ENCODE measurements at places on chromosomes 11 and 22.

DNA sequence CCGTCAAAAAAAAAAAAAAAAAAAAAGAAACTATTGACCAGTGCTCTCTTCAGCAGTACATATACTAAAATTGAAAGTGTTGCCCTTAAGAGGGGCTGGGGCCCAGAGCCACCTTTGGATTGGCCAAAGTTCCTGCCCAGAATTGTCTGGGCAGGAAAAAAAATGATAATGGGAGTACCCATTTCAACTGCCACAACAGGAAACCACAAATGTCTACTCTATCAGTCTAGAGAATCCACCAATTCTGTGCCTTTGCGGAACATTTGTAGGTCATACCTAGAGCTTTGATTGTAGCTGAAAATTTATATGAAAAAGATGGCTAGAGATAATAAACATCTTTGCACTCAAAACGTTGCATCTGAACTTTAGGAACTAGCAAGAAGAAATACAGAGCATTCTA, 69.4 kb downstream of the FAM76B start:
- DNase-seq, result no peak

DNA sequence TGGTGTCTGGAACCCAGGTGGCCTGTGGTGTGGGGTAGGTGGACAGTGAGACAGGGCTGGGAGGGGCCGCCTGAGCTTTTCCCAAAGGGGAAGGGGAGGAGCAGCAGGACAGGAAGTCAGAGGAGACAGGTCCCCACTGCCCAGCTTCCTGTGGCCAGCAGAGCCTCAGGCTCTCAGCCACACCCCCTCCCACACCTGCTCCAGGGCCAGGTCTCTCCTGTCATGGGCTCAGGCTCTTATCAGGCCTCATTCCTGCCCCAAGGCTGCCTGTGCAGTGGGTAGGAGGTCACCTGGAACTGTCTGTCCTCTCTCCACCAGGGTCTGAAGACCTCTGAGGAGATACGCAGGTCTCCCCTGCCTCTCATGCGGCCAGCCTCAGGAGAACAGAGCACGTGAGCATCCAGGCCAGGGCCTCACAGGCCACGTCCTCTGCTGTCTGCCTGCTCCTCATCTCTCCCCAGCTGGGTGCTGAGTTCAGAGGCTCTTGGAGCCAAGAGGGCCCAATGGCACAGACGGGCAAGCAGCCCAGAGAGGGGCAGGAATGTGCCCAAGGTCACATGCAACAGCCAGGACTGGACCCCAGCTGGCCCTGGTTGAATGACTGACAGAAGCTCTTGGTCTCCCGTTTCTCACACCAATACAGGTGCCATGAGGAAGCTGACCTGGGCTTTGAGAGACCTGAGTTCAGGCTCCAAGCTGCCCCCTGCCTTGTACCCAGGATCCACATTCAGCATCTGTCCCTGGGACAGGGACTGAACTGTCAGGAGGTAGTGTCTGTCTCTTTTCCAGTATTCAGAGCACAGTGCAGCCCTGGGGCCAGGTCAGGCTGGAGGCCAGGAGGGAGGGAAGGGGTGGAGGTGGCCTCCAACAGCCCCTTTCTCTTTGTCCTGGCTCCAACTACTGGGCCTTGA, 16.7 kb downstream of the STARD10 start:
- no peak for DNase-seq

GRCh38 chr11:82003671-82004515, 729.8 kb downstream of the FAM181B start:
- DNase-seq, result no peak

- no peak for DNase-seq
Measured at GRCh38 chr11:123183391-123184099, 11.5 kb downstream of the CLMP start.

DNA sequence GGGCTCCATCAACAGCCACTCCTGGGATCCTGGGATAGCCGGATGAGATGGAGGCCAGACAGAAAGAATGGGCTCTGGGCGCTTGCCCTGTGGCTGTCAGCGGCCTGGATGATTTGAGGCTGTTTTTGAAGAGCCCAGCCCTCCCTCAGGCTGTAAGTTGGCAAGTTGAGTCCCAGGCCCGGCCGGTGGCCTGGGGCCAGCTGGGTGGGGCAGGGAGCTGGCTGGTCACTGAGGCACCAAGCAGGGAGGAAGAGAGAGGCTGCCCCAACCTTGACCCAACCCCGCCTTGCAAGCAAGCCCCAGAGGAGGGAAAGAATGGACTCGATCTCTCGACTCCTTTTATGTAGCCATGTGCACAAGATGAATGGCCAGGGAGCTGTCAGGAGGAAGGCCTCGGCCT, 34.9 kb downstream of the RIBC2 start:
- no peak for DNase-seq

GRCh38 chr11:12542186-12542935, 131.9 kb upstream of the TEAD1 start:
- no peak for DNase-seq

DNA sequence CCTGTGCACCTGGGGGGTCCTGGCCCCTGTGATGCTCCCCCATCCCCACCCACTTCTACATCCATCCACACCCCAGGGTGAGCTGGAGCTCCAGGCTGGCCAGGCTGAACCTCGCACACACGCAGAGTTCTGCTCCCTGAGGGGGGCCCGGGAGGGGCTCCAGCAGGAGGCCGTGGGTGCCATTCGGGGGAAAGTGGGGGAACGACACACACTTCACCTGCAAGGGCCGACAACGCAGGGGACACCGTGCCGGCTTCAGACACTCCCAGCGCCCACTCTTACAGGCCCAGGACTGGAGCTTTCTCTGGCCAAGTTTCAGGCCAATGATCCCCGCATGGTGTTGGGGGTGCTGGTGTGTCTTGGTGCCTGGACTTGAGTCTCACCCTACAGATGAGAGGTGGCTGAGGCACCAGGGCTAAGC, 20.0 kb upstream of the TALDO1 start:
- DNase-seq, result no peak

DNA sequence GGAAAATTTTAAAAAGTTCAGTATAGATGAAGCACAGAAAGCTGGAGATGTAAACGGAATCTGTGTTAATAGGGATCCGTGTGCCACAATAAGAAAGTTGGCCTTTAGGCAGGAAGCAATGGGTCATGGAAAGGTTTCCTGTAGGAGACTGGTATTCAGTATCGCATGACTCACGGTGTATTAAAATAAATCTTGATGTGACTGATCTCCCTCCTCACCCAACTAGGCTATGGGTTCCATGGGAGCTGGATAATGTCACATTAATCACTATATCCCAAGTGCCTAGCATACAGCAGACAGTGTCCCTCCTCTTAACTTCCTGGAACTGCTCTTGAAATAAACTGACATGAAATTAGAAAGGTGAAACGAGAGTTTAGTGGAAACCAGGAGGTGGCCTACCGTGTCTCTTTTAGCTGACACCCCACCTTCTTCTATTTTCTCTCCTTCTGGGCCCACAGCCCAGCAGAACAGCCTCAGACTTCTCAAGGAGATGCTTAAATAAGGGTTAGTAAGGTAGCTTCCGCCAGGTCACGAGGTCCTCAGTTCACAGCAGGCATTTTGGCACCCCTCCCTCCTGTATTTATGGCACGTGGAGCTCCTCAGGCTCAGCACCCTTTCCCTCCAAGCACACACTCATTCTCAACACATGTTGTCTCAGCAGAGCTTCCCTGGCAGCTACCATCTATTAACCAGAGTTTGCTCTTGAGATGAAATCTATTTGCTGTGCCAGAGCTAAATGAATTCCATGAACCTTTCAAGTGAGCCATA, 118.8 kb downstream of the NXPE2 start:
- no peak for DNase-seq

DNA sequence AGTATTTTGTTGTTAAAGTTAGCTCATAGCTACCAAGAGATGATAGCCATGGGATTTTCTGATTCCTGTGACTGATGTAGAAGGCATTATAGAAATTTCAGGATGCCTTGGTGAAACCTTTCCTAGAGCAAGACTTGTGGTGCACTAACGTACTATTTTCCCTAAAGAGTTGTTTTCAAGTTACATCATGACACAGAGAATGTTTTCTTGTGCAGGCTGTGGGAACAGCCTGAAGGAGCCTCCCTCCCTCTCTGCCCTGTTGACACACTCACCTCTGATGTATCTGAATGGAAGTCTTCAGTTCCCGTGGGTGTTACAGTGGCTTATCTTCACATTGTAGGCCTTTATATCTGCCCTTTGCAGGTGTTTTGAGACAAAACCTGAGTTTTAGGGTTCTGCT, 121.6 kb downstream of the LDLRAD3 start:
- no peak for DNase-seq

- DNase-seq, result peak; percentile 69
Measured at GRCh38 chr11:92830377-92831155, 138.9 kb upstream of the MTNR1B start.

DNA sequence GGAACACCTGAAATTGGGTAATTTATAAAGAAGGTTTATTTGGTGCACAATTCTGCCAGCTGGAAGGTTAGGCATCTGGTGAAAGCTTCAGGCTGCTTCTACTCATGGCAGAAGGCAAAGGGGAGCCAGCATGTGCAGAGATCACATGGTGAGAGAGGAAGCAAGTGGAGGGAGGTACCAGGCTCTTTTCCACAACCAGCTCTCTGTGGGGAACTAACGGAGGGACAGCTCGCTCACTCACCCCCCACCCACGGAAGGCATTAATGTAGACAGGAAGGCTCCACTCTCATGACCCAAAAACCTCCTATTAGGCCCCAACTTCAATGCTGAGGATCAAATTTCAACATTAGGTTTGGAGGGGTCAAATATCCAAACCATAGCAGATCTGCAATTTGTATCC, 75.6 kb upstream of the ARHGAP32 start:
- no peak for DNase-seq

- DNase-seq, result no peak
Measured at GRCh38 chr22:28893810-28894209, 10.4 kb downstream of the ZNRF3 start.

- peak; percentile 12 for DNase-seq
Measured at GRCh38 chr22:37999640-38000272, 15.4 kb upstream of the SOX10 start.

DNA sequence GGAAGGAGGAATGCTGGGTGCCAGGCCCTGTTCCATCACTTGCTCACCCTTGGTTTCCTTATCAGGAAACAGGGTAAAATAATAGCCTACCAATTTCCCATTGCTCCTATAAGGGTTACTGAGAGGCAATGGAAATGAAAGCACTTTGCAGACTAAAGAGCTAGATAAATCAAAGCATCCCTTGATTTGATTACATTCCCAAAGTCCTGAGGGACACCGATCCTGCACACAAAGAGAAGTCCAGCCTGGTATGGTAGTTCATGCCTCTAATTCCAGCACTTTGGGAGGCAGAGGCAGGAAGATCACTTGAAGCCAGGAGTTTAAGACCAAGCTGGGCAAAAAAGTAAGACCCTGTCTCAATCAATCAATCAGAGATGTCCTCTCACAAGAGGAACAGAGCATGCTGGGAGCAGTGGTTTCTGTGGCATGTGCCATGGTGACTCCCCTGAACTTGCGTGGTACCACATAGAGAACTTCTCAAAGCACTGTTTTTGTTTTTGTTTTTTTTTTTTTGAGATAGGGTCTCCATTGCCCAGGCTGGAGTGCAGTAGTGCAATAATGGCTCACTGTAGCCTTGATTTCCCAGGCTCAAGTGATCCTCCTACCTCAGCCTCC, 10.7 kb downstream of the TBC1D10A start:
- no peak for DNase-seq

DNA sequence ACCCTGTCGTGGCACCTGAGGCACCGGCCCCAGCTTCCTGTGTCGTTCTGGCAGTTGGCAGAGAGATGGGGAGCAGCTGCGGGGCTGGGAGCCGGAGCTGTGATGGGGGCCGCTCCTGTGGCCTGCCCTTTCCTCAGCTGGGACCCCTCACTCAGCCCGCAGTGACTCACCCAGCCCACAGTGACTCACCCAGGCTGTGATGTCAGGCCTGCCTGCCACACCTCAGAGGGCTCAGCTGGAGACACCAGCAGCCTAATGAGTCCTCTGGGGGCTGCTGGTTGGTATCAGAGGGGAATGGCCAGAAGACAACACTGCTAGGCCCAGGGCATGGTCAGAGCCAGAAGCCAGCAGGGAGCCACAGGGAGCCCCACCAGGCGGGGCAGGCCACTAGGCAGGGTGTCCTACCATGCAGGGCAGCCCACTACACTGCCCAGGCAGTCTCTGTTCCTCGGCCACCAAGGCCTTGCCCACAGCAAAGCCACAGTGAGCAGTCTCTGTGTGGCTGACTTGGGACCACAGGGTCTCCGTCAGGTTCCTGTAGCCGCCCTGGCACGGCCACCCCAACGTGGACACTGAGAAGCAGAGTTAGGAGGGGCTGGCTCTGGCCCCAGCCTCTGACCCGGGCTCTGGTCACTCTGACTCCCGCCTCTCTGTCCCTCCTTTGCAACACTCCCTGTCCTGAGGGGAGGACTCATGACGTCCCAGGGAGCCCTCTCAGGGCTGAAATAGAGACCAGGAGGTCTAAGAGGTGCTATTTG, 4.2 kb upstream of the FXYD2 start:
- DNase-seq, result no peak

DNA sequence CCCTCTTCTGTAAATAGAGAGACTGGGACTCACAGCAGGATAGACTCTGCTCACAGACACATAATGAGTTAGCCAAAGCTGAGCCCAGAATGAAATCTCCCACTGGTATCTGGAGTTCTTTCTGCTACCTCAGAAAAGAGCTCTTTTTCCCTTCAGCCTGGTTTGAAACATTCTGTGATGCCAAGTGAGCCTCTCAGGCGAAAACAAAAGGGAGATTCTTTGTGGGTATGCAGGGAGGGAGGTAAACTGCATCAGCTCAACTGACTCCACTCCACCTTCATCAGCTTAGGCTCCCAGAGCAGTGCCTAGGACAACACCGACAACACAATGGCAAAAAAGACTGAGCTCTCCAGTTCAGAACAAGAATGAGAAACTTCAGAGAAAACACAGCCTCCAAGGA, 55.1 kb upstream of the SCUBE2 start:
- DNase-seq, result no peak

GRCh38 chr11:114075891-114076441, 16.5 kb downstream of the ZBTB16 start:
- DNase-seq, result no peak

DNA sequence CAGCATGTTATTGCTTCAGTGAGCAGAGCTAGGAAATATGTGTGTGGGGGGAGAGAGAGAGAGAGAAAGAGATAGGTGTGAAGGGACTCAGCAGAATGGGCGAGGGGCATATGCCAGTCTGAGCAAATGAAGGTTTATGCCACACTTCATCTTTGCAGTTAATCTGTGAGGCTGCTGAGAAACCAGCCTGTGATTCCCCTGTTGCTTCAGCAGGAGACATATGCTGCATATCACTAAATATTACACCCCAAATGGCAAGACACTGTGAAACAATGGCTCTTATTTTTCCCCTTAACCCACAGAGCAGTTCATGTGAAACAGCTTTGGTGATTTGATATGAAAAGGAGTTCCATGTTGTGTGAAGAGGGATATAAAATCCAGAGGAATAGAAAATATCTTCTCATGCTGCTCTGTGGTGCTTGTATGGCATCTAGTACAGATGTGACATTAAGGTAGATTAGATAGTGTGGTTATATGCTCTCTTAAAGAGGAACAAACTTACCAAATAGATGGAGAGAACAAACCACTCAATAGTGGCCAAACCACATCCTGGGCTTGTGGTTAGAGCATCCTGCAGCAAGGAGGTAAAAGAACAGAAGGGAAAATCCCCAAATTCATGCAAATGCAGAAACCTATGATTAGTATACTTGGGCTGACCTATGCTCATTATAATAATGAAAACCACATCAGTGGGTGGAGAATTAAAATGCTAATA, 864.2 kb downstream of the FAM181B start:
- no peak for DNase-seq

- DNase-seq, result no peak
Measured at GRCh38 chr22:27643907-27644306, 157.6 kb downstream of the MN1 start.

- DNase-seq, result no peak
Measured at GRCh38 chr11:1390569-1391164, 933 bp downstream of the BRSK2 start.

All from NCI-H1694 treated with DMSO at 0.1 percent for 48 hours (cell line).